ENCODE measurements at places on chromosomes 11 and 22.

DNA sequence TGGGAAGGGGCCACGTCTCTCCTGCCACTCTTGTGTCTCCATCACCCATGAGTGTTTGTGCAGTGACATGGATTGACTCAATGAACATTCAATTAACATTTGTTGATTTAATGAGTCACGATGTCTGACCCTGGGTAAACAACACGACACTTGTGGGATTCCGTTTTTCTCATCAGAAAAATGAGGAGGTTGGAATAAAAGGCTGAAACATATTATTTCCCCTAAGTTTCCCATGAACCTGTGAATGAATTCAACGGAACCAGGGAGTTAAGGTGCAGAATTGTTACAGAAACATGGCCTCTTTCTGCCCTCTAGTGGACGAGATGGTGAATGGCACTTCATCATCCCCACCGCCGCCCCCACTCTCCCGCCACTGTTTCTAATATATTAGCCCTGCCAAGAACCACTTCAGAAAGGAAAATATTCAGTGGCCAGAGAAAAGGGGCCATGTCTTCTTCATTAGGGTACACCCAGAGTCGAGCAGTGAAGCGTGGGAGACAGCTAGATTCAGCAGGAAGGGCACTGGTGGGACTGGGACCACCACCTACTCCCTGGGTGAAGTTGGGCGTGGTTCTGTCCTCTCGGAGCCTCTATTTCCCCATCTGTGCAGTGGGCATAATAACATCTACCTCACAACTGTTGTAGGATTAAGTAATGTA, 46.3 kb upstream of the SYT13 start:
- H3K36me3 ChIP-seq, result no peaks in the 10 kb centered on the region
- H3K4me1 ChIP-seq, result no peaks in the 10 kb centered on the region
- no peak overlapping the region for H3K4me3 ChIP-seq
- peak; percentile 55 for DNase-seq

- H3K4me3 ChIP-seq, result no peak overlapping the region
- peaks cover 27% of the 10 kb centered on the region for H3K4me1 ChIP-seq
- no peak overlapping the region for H3K27ac ChIP-seq
- no peaks in the 10 kb centered on the region for H3K36me3 ChIP-seq
- peaks cover 3% of the 10 kb centered on the region for H3K27me3 ChIP-seq
Observed at GRCh38 chr22:23777776-23778576, 5.3 kb downstream of the MMP11 start.

DNA sequence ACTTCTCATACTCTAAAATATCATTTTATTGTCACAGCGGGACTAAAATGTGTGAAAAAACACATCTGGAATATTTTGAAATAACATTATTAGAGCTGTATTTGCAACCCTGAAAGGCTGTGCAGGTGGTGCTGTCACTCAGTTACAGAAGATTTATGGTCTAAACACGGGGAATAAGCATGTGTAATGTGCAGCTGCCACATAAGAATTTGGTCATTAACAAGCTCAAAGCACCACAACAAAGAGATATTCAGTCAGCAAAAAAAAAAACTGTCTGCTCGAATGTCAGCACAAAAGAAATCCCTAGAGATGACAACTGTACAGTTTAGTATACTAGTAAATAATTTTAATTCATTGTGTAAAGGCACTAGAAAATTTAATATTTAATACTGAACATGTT, 31.3 kb downstream of the TMEM123 start:
- no peak for DNase-seq
- H3K27ac ChIP-seq, result no peak overlapping the region

DNA sequence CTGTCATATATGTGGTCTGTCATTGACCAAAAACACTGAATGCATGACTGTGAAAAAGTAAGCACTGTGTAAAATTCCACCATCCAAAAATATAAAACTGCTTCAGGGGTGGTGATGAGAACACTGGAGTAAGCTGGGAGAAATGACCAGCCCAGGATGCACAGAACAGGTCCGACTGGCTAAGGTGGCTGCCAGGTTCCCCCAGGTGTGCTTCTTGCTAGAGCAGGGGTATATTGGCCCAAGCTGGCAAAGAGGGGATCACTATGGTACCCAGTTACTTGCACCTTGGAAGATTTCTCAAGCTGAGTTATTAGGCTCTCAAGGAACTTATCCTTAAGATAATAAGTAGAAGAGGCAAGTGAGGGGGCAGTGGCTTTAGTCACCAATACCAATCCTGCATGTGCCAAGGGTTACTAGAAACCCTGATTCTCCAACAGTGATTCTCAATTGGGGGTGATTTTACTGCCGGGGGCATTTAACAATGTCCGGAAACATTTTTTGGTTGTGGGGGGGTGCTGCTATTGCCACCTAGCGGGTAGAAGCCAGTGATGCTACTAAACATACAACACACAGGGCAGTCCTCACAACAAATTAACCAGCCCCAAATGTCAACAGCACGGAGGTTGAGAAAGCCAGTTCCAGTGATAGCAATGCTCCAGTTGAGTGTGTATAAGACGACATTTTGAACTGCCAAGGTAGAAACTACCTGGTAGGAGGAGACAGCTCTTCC, 15.7 kb downstream of the SNU13 start:
- H3K27ac ChIP-seq, result no peak overlapping the region
- H3K4me3 ChIP-seq, result no peak overlapping the region
- peaks cover under 1% of the 10 kb centered on the region for H3K4me1 ChIP-seq
- peak; percentile 19 for DNase-seq
- peaks cover 20% of the 10 kb centered on the region for H3K36me3 ChIP-seq

DNA sequence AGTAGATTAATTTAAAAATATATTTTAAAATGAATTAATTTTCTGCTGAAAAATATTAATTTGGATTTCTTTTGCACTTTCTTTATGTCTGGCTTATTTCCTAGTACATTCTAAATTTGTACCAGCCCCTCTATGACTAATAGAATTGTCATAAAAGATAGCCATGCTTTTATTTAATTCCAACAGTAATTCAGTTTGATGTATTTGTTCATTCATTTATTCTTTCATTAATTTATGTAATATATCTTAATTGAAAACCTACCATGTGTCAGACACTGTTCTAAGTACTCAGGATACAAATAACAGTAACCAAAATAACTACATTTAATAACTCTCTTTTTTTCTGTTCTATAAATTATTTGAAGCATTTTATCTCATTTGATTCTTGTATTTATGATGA, 264.0 kb upstream of the CCDC179 start:
- no peaks in the 10 kb centered on the region for H3K36me3 ChIP-seq
- DNase-seq, result no peak
- no peaks in the 10 kb centered on the region for H3K27me3 ChIP-seq
- no peak overlapping the region for H3K27ac ChIP-seq
- H3K4me1 ChIP-seq, result no peaks in the 10 kb centered on the region
- no peak overlapping the region for H3K4me3 ChIP-seq

GRCh38 chr22:17726928-17727897, 47.1 kb downstream of the BID start:
- H3K4me3 ChIP-seq, result no peak overlapping the region
- no peaks in the 10 kb centered on the region for H3K4me1 ChIP-seq
- no peak overlapping the region for H3K27ac ChIP-seq
- H3K27me3 ChIP-seq, result no peaks in the 10 kb centered on the region
- no peak for DNase-seq

DNA sequence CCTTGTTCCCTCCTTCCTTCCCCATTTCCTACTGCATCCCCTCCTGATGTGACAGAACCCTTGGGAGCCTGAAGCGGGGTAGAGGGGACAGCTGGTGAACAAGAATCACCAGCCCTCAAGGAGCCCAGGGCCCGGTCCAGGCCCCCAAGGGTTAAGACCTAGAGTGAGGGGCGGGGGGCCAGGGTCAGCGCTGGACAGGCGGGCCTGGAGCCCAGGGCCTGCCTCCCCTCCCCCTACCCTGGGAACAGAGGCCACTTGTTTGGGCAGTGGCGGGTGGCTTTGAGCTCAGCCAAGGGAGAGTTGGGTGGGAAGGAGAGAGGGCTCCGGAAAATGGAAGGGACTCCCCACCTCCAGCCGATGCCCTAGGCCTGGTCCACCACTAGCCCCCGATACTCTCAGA, 2.1 kb downstream of the ARAP1 start:
- H3K4me1 ChIP-seq, result peaks cover 18% of the 10 kb centered on the region
- no peak overlapping the region for H3K27ac ChIP-seq
- peaks cover 8% of the 10 kb centered on the region for H3K36me3 ChIP-seq
- no peaks in the 10 kb centered on the region for H3K27me3 ChIP-seq
- DNase-seq, result no peak

- H3K27me3 ChIP-seq, result no peaks in the 10 kb centered on the region
- no peak overlapping the region for H3K27ac ChIP-seq
- no peak overlapping the region for H3K4me3 ChIP-seq
- no peak for DNase-seq
Observed at GRCh38 chr22:37526376-37526775, 7.2 kb upstream of the CARD10 start.

- no peak overlapping the region for H3K4me3 ChIP-seq
- DNase-seq, result no peak
- H3K4me1 ChIP-seq, result peaks cover 14% of the 10 kb centered on the region
- H3K36me3 ChIP-seq, result no peaks in the 10 kb centered on the region
- H3K27ac ChIP-seq, result no peak overlapping the region
Observed at GRCh38 chr11:44456544-44457300, 108.7 kb upstream of the CD82 start.

DNA sequence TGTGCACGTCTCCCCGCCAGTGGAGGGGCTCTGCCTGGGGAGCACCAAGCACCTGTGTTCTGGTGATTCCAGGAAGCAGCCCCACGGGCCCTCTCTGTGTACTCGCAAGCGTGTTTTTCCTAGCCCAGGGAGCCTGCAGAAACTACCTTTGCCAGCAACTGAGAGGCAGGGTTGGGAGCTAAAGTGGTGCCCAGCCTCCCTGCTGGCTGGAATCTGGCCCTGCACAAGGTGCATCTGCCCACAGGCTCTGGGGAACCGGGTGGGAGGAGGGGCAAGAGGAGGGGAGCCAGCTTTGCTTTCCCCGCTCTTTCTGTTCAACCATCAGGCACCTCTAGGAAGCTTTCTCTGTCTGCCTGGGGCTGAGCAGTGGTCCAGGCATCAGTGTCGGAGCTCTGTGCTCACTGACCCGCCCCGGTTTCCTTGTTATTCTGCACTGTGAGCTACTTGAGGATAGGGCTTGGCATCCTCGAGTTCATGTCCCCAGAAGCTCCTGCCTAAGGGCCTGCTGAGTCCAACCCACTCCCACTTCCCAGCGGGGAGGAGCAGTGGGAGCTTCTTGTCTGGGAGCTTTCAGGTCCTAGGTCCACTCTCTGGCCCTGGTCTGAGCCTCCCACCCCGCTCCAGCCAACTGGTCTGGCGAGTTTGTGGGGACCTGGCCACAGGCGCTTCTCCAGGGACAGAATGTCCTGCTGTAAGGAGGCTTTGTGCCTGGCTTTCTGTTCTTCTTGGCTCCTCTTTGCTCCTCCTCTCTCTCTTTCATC, 14.9 kb downstream of the DAGLA start:
- peaks cover 27% of the 10 kb centered on the region for H3K4me1 ChIP-seq
- H3K4me3 ChIP-seq, result no peak overlapping the region
- H3K27me3 ChIP-seq, result no peaks in the 10 kb centered on the region
- peak; percentile 13 for DNase-seq
- no peaks in the 10 kb centered on the region for H3K36me3 ChIP-seq

DNA sequence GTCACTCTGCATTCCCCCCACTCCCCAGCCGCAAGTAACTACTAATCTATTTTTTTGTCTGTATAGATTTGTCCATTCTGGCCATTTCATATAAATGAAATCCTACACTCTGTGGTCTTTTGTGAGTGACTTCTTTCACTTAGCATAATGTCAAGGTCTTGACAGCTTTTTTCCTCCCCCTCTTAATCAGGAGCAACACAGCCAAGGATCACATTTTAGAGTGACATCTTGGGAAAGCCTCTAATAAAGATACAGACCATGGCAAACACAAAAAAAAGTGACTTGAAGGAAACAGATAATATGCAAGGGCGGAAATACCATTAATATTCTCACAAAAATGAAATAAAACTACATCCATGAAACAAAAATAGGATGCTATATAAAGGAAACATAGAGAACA, 43.9 kb downstream of the RAB30 start:
- H3K27ac ChIP-seq, result no peak overlapping the region
- no peaks in the 10 kb centered on the region for H3K36me3 ChIP-seq
- no peak for DNase-seq
- H3K4me1 ChIP-seq, result no peaks in the 10 kb centered on the region
- H3K27me3 ChIP-seq, result no peaks in the 10 kb centered on the region
- no peak overlapping the region for H3K4me3 ChIP-seq

DNA sequence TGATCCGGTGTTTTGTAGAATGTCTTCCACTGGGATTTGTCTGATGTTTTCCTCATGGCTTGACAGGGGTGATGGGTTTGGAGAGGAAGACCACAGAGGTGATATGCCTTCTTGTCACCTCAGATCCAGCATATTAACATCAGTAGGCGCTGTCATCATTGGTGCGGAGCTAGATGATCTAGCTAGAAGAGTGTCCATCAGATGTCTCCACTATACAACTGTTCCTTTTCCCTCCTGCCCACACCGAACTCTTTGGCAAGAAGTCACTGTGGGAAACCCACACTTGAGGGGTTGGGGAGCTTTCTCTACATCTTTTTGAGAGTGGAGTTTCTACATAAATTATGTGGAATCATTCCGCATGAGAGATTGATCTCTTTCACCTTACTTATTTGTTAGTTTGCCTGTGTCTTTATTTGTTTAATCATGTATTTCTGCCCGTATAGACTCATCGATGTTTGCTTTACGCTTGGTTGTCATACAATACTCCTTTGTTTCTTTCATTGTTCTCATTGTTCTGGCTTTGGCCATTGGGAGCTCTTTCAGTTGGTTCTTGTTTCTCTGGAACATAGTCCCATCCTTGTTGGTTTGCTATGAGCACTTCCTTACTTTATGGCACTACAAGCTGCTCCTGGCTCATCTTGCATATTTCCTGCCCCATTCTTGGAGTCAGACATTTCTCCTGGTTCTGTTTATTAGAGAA, 1420.3 kb downstream of the BRD1 start:
- no peak overlapping the region for H3K27ac ChIP-seq
- H3K4me1 ChIP-seq, result no peaks in the 10 kb centered on the region
- no peak for DNase-seq
- H3K27me3 ChIP-seq, result no peaks in the 10 kb centered on the region

DNA sequence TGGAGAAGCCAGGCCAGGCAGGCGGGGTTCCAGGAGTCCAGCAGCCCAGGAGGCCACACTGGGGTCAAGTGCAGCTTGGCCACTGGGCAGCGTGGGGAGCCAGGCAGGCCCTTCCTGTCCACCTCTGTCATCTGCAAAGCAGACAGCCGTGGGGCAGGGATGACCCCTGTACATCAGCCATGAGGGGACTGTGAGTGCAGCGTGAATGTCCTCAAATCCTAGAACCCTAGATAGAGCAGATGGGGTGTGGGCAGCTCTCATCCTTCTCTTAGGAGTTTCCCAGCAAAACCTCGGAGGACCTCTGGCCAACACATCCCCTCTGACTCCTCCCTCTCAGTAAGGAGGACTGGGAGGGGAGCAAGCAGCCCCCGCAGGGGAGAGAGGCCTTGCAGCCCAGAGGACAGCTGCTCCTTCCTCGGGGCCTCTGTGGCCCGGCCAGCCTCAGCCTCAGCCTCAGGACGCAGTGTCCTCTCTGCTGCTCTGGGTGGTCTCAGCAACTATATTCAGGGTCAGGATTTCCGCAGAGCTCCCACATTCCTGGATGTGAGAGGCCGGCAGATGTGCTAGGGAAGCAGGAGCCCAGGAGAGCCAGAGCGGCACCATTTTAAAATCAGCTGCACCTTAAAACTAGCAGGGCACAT, 820.5 kb downstream of the BRD1 start:
- no peak for DNase-seq
- no peaks in the 10 kb centered on the region for H3K4me1 ChIP-seq
- no peaks in the 10 kb centered on the region for H3K36me3 ChIP-seq
- no peak overlapping the region for H3K4me3 ChIP-seq

Measured in trophoblast cell (in vitro differentiated cells and primary cell).